ENCODE measurements at places on chromosomes 7 and 10. TPM values are rescaled to one million over a fixed set of nuclear protein-coding genes. Genes with fewer than 3 reads are reported as not detected.

DNA sequence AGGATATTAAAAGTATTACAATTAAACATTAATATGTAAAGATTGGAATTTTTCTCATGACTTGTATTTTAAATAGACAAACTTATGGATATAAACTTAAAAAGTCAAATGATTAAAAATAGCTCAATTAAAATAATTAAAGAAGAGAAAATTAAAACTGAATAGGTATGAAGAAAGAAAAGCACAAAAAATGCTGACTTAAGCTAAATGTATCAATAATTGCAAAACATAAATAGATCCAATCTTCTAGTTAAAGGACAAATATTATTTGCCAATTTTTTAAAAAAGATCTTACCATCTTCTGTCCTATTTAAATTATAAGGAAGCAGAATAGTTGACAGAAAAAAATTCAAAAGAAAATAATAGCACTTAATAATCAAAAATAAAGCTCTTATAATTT is 646.3 kb upstream of the ANKRD30A start:
- no peak for DNase-seq

DNA sequence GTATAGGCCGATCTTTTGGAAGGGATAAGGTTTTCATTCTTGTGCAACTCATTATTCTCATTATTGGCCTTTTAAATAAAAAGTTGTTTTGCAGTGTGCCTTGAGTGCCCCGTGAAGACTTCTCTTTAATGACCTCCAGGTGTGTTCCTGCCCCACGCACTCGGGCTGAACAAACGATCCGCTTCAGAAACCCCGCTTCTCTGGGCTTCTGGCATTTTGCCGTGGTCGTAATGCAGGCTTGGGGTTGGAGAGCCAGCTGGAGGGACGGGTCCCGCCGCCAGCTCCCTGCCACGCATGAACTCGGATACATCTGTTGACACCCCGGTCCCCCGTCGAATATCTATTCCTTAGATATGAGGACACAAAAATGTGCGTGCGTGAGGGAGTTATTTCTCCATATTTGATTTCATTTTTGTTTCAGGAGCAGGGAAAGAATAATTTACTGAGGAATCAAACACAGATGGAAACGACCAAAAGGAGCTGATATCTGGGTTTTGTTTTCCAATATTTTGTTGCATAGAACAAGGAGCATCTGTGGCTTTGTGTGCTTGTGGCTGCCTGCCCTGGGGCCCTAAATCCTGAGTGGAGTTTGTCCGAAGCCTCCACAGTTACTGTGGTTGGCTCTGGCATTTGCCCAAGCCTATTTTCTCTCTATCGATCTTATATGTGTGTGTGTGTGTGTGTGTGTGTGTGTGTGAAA is 17.0 kb upstream of the TTYH3 start:
- no peak for DNase-seq

- no peak for DNase-seq
These were observed 237.5 kb downstream of the TNS3 start for GRCh38 chr7:47344171-47344955.

DNA sequence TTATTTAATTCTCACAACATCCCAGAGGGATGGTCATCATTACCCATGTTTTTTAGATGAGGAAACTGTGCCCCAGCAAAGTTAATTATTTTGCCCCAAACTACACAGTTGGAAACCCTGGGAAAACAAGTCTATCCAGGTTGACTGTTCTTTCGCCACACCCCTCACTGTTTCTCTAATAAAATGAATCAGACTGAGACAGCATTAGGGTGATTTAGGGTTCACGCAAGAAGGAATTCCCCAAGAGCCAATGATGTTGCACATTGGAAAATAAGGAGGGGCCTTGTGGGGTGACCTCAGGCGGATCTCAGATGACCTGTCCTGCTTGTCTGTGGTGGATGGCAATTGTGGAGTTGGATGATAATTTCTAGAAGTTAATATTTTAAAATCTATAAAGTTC is 135.7 kb upstream of the TBX20 start:
- no peak for DNase-seq

- peak; percentile 71 for DNase-seq
These were observed 57.6 kb downstream of the MMRN2 start for GRCh38 chr10:86899670-86900276.

The CLRN3 gene
- not detected for total RNA-seq

GRCh38 chr7:15213093-15213492 is 310.5 kb upstream of the DGKB start:
- no peak for DNase-seq

The GLRX3 gene
- total RNA-seq, result 78.7 TPM

The CRTAC1 gene
- not detected for total RNA-seq

DNA sequence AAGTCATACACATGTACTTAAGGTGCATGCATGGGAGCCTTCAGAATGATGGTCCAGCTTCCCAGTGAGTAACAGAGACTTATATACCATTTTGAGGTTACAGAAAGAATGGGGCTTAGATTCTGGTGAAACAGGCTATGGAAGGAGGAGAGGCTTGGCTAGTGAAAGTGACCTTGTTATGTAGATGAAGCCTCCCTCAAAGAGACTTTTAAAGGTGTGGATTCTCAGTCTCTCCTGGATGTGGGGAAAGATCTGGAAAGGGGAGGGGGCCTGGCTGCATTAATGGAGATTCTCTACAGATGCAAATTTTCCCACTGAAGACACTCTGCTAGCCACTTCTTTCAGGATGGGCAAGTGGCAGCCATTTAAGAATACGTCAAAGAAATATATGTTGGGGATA is 5.5 kb downstream of the RASSF4 start:
- no peak for DNase-seq

DNA sequence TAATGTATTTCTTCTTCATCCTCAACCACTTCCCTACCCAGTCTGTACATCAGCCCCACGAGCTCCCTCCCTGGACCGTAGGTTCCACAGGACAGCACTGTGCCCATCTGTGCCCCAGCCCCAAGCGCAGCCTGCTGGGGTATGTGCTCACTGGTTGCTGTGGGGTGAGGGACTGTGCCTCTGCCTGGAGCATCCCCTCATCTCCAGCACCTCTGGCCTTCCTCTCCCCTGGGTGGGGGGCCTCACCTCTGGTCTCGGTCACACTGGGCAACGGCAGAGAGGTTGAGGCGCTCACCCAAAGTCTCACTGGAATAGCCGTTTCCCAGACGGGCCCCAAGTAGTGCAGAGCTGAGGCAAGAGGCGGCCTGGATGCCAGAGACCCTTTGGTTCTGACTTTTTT is 1.5 kb upstream of the PRKAR1B start:
- no peak for DNase-seq

- no peak for DNase-seq
These were observed 17.7 kb upstream of the GPR37 start for GRCh38 chr7:124783271-124783670.

The PAPOLB gene
- total RNA-seq, result under 0.01 TPM

The ACSM6 gene
- not detected for total RNA-seq

- DNase-seq, result no peak
These were observed 21.5 kb downstream of the LMOD2 start for GRCh38 chr7:123677061-123677715.

DNA sequence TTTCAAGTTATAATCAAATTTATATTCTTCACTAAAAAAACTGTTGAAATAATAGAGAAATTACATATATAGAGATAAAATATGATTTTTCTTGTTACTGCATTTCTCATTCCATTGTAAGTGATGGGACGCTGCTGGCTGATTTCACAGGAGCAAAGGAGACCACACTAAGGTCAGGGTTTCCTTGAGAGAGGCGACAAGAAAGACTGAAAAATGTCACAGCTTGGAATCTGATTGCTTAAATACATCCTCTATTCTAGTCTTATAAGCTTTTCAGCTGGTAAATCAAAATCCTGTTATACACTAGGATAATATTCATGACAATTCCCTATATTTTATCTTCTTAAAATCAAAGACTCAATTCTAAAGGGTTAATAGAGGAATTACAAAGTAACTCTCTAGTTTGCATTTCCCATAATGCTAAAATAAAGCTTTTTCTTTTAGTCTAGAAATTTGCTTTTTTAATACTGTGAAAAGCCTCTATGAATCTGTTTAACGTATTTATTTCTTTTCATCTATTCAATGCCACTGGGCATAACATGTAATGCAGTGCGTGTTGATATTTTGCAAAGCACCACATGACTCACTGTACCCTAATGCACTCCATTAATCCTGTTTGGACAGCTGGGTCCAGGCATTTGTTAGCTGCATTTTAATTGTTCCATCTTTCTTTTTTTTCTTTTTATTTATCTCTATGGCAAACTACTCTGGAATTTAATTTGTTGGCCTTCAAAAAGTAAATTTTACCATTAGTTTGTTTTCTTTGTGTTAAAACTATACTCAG is 81.7 kb downstream of the RNF32 start:
- DNase-seq, result peak; percentile 24

DNA sequence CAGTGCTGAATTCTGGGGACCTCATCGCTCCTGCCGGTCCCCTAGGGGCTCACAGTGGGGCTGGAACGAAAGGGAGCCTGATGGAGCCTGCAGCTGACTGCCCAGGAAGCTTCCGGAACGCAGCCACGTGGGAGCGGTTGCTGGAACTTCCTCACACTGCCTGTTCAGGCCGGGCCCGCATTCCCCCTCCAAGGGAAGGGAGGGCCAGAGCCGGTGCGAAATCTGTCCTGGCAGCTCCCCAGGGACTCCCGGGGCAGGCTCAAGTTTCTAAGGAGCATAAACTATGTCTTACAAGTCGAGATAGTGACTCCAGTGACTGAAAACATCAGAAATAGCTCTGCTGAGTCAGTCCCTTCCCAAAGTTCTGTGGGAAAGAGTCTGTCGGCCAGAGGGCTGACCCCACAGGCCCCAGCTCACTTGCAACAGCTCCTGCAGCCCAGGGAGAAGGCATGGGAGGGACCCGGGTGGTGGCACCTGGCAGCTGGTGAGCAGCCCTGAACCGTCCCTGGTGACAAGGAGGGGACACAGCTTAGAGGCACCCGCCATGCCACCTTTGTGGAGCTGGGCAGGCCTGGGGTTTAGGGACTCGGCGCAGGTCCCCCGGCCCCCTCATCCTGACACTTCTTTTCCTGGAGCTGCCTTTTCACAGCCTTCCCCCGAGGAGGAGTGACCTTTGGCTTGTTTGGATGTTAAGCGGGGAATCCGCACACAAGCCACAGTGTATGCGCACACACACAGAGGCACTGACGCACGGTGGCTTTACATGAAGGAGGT is 47.6 kb downstream of the PDGFA start:
- peak; percentile 98 for DNase-seq

The ARHGAP19 gene
- total RNA-seq, result 12.8 TPM

The ARHGAP22 gene
- total RNA-seq, result 35.3 TPM

Measured in IMR-90 (cell line).